ENCODE measurements at places on chromosomes 4 and X.

DNA sequence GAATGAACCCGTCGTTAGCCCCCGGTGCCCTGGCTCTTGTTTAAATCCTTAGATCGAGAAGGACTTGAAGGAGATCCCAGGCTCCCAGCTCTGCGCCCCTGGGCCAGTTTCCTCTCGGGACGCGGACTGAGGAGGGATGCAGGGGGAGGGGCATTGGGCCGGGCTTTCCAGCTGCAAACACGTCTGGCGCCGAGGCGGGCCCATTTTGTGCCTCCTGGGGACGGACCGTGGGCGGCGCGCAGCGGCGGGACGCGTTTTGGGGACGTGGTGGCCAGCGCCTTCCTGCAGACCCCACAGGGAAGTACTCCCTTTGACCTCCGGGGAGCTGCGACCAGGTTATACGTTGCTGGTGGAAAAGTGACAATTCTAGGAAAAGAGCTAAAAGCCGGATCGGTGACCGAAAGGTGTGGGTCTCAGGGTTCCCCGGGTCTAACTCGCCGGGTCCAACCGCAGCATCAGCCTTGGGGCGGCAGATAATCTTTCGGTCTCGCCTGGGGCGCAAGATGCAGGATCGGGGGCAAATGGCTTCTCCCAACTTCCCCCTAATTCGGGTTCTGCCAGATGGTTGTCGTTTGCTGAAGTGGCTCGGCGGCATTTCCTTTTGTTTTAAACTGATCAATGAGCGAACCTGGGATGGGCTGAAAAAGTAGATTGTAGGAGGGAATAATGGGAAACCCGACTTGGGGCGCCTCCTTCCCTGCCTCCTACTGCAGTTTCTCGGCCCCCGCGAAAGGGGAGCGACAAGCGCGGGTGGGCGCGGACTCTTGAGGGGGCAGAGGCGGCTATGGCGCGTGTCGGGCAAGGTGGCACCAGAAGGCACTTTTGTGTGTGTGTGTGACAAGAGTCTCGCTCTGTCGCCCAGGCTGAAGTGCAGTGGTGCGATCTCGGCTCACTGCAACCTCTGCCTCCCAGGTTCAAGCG lies 2.9 kb downstream of the PDGFRA start:
- DNase-seq = no peak

- no peak for DNase-seq
Measured at GRCh38 chrX:698206-698605, 67.6 kb downstream of the SHOX start.

GRCh38 chrX:10666102-10666501 lies 45.7 kb upstream of the MID1 start:
- no peak for DNase-seq

DNA sequence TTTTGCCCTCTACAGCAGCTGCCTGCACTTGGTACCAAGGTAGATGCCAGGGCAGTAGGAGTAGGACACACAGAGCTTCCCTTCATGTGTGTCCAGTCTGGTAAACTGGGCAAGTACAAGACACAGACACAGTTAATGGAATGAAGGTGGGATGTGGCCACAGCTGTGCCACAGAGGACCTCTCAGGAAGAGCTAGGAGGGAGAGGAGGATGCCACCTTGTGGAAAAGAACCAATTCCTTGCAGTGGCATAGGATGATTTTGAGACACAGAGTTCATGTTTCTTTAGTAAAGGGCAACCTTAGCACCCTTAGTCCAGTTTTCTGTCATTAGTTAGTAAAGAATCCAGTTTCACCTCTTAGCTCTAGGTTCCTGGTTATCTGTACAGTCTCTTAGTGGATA lies 36.3 kb upstream of the TBC1D14 start:
- DNase-seq = no peak

DNA sequence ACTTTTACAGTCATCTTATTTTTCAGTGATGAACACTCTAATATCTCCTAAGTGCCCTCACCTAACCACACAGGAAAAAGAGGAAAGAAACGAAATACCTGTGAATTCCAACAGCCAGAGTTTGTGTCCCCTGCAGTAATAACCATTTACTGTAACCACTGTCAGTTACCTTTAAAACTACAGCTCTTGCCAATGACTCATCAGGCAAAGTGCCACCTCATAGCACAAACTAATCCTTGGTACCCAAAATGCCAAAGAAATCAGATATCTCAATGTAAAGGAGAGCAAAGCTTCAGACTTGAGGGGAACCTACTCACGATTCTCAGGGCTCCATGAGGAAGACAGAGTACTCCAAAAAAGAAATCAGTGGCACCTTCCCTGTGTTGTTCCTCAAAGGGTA lies 146.5 kb downstream of the NDST3 start:
- DNase-seq = no peak

DNA sequence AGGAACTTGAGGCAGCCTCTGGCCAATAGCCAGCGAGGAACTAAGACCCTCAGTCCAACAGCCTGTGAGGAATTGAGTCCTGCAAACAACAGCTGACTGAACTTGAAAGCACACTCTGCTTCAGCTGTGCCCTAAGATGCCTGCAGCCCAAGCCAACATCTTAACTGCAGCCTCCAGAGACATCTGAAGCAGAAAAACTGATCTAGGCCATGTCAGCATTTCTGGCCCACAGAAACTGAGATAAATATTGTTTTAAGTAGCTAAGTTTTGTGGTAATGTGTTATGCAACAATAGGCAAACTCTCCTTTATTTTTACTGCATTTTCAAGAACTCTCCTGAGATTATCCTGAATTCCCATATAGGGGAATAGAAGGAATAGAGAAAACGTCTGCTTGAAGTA lies 24.4 kb upstream of the PIGA start:
- DNase-seq = no peak

DNA sequence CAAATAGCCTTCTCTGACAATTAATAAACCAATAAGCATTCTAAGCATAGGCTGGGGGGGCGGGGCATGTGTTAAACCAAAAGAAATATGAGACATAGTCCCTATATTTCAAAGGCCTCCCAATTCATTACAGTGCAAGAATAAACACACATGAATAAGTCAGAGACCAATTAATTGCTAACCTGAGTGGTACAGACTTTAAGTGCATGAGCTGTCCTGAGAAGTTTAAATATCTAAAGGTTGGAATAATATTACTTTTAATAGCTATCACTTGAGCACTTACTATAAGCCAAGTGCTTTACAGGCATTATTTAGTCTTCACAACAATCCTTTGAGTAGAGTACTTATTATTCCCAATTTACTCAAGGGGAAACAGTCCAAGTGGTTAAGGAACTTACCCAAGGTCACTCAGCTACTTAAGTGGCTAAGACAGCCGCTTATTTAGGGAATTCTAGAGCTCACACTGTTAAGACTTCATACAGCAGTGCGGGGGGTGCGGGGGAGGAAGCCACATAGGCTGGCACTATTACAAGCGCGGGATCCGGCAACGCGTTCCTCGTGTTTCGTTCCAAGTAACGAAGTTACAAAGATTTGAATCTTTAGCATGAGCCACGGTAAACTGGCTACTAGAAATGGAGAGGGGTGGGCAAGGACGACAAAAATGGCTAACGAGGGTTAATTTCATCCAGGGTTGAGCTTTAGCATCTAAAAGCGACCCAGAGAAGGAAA lies 1.4 kb downstream of the THOC2 start:
- DNase-seq = peak; percentile 24

DNA sequence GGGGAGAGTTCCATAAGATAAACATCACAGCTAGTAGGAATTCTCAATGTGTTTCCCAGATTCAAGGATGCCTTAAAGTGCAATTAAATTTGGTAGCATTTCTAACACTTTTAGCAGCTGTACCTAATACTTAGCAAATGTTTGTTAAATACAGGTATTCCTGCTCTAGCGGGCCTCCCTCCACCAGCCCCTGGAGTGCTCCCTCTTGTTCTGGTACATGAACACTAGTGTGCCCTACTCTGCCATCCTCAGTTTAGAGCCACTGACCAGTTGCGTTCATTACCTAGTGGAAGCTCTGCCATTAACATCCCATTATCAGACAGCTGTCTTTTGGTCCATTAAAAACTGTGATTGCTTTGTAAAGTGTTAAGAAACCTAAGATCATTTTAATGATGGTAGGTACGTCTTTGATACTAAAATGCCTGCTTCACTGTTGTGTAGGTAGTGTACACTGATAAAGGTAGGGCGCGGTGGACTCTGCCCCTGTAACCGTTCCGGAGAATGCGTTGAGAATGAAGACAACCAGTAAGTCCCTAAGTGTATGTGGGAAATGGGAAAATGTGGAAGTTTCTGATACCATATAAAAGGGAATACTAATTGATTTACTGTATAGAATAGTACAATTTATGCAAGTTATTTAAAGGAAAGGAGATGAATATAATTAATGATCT lies 21.7 kb downstream of the KIAA0232 start:
- no peak for DNase-seq

DNA sequence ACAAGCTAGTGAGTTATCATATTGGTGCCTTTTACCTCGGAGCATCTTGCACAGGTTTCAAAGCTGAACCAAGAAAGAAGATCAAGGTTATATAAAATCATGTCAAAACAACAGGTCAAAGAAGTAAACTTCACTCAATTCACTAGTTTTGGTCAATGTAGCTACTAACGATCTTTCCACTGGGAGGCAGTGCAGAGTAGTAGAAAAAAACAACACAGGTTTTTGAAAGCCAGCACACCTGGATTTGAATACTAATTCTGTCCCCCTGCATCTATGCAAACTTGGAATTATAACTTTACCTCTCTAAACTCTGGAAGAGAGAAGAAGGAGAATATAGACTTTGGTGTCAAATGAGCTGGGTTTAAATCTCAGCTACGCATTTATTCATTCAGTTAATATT lies 266.1 kb downstream of the GRIA3 start:
- DNase-seq = peak; percentile 12

DNA sequence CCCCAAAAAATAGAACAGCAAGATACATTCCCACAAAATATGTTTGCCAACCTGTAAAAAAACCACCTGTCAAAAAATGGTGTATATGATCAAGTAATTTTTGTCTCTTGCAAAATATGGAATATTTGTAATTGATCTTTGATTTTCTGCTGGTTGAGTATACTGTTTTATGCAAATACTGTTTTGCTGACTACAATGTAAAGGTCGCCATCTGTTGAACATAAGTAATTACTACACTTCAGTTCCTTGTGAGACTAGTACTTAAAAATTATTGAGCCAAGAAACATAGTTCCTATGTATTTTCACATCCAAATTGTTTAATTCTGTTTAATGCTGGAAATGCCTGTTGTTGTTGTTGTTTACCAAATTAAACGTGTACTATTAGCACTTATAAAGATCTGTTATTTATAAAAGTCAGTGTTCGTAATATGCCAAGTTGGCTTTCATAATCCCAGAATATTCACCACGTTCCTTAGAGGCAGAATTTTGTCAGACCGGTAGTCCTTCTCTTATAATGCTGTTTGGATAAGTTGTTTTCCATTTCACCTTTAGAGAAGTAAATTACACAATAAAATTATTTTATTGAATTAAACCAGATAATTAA lies 144.2 kb downstream of the PDLIM5 start:
- DNase-seq = peak; percentile 43

- no peak for DNase-seq
Measured at GRCh38 chr4:81747242-81747930, 275.7 kb upstream of the RASGEF1B start.

- DNase-seq = no peak
Measured at GRCh38 chrX:95218976-95219375, 1465.7 kb upstream of the DIAPH2 start.

- no peak for DNase-seq
Measured at GRCh38 chrX:22300130-22300529, 27.4 kb downstream of the CBLL2 start.

DNA sequence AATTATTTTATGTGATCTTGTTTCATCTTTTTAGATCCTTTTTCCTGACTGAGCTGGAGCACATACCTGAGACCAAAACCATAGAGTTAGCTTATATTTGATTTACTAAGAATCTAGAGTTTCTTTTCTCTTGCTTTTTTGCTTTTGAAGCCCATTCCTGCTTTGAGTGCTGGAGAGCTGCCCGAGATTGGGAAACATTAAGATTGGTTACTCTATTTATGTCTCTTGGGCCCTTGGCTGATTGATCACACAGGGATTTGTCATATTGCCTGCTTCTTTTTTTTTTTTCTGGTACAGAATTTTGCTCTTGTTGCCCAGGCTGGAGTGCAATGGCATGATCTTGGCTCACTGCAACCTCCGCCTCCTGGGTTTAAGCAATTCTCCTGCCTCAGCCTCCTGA lies 73.9 kb downstream of the REPS2 start:
- no peak for DNase-seq

- no peak for DNase-seq
Measured at GRCh38 chr4:132016703-132017350, 1132.3 kb upstream of the PCDH10 start.

DNA sequence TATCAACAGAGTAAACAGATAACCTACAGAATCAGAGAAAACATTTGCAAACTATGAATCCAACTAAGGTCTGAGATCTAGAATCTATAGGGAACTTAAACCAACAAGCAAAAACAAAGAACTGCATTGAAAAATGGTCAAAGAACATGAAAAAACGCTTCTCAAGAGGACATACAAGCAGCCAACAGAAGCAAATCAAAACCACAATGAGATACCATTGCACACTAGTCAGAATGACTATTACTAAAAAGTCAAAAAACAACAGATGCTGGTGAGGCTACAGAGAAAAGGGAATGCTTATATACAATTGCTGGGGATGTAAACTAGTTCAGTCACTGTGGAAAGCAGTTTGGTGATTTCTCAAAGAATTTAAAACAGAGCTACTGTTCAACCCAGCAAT lies 255.7 kb downstream of the TMEM47 start:
- DNase-seq = no peak

DNA sequence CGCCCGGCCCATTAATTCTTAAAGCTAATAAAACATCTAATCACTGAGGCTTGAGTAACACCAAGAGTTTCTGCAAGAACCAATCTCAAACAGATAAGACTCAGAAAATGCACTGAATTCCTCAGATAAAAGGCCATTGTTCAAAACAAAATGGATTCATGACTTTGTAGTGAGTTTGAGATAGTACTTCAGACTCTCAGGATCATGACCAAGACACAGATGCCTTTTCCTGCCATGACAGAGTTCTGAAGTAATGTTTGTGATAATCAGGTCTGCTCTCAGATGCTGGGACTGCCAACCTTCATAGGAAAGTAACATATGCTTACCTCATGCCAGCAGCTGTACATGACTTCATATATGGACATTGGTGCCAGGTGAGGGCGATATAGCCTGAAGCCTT lies 54.6 kb downstream of the NIPAL1 start:
- no peak for DNase-seq

Data from activated CD4-positive, alpha-beta T cell treated with anti-CD3 and anti-CD28 coated beads, Interleukin-2, Interleukin-6, amounts not matched to agents 100 ng/mL and 50 ng/mL, durations not matched to agents 16 hours and 8 hours (primary cell).